Pulmonary artery endothelial cell (primary cell): ENCODE measurements at places on chromosomes 5 and 9.

DNA sequence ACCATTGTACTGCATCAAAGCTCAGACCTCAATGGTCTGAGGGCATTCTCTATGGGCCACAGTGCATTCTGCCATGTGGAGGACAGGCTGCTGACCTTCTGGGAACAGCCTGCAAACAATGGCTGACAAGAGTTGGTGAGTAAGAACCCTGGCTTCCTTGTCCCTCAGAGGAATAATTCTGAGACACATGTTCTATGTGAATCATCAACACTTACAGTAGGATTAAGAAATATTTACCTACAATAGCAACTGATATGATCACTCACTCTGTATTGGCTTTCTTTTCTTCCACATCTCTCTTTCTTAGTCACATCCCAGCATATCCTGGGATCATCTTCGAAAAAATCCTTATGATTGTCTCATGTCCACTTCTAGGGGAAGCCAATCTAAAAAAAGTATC, 306.5 kb upstream of the ITGA1 start:
- no peak for DNase-seq

- DNase-seq, result peak; percentile 97
These were observed 220.4 kb downstream of the ARRDC3 start for GRCh38 chr5:91162534-91163381.

DNA sequence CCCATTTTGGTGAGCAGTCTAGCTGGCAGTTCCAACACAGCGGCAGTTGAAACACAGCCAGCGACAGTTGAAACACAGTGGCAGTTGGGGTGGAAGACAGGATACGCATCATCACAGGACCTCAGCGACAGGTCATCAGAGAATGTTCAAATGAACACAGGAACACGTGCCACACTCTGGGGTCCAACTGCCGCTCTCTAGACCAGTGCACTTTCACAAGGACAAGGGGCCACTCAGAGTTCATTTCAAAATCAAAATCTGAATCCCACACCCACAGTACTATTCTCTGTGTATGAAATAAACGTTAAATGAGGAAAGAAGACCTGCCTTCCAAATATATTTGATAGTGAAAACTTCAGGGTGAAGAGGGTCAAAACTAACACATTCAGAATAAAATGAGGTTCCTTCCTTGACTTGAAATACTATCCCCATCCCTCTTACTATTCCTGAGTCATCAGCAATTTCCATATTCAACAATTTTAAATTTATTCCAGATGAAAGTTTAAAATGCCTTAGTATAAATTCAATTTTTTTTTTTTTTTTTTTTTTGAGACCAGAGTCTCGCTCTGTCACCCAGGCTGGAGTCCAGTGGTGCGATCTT, 53.0 kb upstream of the SIMC1 start:
- no peak for DNase-seq

- DNase-seq, result no peak
These were observed 69.1 kb downstream of the MYO10 start for GRCh38 chr5:16866795-16867576.

DNA sequence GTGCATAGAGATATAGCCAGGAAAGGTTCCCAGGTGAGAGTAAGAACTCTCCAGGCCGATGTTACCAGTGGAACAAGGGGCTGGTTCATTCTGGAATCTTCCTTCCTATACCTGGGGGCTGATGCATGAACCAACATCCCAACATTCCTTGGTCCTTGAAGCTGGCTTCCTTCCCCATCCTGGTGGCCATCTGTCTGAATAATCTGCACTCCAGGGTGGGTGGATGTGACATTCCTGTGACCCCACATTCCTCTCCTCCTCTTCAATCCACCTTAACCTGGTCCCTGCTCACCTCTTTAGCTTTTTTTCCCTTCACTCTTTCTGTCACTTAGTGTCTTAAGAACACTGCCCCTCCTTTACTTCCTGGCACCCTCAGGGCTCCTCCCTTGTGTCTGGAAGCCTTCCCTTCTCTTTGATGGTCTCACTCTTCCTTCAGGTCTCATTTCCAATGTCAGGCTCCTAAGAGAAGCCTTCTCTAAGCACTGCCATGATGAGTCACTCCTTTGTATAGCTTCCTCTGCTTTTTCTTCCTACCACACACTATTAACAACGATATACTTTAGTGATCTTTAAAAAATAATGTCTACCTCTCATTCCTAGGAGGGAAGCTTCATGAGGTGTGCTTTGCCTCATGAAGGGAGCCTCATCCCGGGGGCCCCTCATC, 80.3 kb downstream of the BOD1 start:
- DNase-seq, result no peak

DNA sequence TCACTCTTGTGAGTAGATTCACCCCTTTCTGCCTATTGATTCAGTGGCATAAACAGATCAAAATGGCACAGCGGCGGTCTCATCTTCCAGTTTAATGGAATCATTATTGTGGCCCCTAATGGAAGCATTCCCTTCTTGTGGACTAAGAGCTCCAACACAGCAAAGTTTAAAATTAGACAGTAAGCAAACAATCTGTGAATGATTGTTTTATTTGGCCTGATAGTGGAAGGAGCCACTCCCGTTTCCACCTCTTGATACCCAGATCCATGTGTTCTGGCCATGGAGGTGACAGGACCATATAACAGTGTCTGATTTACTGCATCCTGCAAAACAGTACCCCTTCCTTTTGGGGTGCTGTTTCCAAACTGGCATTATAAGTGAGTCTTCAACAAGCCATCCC, 41.2 kb upstream of the BARX1 start:
- no peak for DNase-seq

DNA sequence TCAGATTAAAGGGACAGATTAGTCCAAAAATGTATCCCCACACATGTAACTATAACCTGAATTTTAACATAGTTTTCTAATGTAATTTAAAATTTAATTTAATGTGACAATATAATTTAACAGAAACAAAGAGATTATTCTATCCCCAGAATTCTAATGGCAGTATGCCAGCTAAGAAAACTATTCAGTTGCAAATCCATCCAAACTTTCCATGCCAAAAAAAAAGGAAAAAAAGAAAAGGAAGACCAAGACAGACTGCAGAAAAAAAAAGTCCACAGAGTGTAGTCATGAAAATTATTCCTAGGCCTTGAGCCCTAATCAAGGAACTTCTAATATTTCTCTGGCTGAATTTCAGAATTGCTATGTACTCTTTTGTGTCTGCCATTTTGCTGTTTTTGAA, 217.6 kb downstream of the CDH18 start:
- DNase-seq, result no peak

- no peak for DNase-seq
These were observed 92.2 kb upstream of the MAMDC2 start for GRCh38 chr9:69951411-69951810.

DNA sequence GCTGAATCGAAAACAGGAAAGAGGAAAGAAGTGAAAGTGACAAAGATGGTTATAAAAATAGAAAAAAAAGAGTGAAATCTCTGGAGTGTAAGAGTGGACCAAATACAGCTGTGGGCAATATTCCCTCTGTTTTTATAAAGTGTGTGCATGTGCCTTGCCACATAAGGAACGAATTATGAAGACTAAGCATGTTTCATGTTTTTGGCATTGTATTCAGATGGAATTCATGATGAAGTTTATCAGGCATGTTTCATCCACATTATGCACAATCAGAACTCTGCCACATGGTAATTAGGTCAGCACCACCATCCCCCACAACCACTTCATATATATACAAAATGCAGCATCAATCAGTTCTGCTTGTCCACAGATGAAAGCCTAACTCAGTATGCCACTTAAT, 348.0 kb downstream of the ZNF608 start:
- DNase-seq, result no peak

DNA sequence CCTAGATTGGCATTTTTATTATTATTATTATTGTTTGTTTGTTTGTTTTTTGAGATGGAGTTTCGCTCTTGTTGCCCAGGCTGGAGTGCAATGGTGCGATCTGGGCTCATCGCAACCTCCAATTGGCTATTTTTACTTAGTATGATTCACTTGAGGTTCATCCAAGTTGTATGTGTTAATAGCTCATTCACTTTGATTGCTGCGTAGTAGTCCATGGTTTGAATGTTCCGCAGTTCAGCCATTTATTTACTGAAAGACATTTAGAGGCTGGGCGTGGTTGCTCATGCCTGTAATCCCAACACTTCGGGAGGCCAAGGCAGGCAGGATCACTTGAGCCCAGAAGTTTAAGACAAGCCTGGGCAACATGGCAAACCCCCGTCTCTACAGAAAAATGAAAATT, 22.6 kb upstream of the MELK start:
- DNase-seq, result no peak

DNA sequence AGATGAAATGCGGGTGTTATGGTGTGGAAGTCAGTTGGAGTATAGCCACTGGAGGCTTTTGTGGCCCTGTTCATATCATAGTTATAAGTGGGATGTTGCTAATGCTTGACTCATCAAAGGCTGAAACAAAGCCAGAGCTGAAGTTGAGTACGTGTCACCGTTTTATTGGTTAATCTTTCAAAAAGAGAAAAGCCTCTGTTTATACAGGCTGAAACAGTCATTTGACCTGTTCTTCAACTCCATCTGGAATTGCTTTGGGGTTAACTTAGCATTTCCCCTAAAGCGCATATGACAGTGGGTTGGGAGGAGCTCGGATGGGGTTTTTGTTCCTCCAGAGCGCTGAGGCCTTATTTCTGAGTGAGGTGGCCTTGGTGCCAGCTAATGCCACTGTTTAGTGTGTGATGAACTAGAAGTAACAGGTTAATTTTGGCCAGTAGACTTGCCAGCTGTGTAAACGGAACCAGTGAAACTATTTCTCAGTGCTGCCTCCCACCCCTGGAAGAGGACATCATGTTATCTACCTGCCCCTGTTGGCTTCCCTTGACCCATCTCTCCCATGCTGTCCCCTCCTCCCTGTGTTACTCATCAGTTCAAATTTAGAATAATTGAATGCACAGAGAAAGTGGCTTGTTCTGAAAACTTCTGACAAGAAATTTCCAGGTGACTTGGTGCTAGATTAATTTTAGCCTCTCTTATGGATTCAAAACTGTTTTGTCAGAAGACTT, 34.2 kb downstream of the MTAP start:
- peak; percentile 93 for DNase-seq

DNA sequence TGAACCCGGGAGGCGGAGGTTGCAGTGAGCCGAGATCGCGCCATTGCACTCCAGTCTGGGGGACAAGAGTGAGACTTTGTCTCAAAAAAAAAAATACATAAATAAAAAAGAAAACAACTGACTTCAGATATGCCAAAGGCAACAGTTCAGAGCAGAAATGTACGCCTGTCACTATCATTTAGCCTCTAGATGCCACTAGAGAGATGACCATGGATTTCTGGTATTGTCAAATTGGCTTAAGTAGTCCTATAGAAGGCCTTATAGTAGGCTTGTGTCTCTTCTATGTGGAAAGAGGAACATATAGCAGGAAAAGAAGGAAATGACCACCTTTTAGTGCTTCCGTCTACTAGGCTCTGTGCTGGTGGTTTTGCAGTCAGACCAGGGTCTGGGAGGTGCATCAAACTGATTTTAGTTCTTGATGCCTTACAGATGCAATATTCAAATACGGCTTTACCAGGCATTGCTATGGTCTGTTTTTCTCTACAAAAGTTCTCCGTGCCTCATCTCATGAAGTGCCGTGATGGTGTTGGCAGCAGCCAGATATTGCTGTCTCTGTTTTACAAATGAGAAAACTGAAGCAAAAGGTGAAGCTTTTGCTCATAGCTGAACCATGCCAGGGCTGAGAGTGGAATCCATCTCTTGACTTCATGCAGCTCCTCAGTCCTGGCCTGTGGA, 17.2 kb downstream of the AGXT2 start:
- no peak for DNase-seq

GRCh38 chr5:77832938-77833337, 56.8 kb upstream of the TBCA start:
- DNase-seq, result no peak

- DNase-seq, result no peak
These were observed 790.1 kb upstream of the ZNF608 start for GRCh38 chr5:125536582-125536981.

GRCh38 chr5:50476549-50476948, 35.5 kb upstream of the EMB start:
- no peak for DNase-seq

GRCh38 chr9:125523681-125524080, 183.3 kb downstream of the MAPKAP1 start:
- no peak for DNase-seq

DNA sequence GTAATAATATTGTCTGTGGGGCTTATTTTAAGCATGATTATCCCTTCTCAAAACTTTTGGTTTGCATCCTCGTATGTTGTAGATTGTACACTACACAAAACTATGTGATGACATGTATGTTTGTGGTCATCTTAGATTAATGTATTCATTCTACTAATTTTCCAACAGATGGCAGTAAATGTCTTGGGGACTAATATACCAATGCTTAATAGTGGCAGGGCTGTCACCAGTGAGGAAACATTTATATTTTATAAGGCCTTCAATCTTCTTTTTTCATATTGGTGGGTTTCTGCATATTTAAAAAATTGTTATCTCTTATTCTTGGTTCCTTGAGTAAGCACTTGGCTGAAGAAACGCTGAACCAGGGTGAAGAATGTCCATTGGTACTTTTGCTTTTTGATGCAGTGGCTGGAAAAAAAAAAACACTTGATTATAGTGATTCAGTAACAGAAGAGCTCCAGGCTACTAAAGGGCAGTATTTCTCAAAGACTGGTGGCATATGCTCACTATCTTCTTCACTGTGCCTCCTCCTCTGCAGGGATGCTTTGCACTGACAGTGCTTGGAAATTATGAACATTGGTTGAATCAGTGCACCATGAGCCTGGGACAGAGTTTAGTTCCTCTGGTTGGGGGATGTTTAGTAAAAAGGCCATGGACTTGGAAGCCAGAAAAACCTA, 530.3 kb downstream of the RASEF start:
- no peak for DNase-seq

DNA sequence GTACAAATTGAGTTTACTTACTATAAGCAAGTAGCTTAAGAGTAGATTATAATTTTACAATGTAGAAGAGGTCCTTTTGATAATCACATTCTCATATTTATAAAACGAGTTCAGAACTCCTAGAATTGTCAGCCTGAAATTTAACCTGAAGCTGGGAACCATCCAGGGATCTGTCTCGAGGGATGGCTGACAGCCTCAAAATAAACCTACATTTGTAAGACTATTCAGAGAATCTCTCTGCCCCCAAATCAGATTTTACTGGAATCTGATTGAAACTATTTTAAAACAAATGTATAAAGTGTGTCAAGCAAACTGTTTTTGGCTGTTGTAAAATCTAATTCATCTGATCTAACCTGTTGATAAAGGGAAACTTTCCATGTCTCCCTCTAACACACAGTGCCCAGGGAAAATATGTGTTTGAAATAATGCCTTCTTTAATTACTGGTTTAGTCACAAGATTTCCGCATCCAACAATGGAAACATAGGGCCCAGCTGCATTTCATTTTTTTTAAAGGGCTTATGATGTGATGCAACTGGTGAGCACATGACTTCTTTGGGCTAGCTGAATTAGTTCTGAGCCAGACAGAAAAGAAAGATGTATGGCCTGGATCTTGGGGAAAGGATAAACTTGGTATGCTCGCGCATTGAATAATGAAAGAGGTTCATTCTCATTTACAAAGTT, 30.3 kb downstream of the SLC25A46 start:
- DNase-seq, result no peak

- no peak for DNase-seq
These were observed 12.2 kb upstream of the TEX48 start for GRCh38 chr9:114694146-114694545.
